ENCODE measurements at places on chromosomes 13 and 19. TPM values are rescaled to one million over a fixed set of nuclear protein-coding genes. Genes with fewer than 3 reads are reported as not detected.

Gene SELENOV
- not detected for total RNA-seq

Gene CEACAM3
- not detected for total RNA-seq

Gene ZNF415
- total RNA-seq = not detected

Gene SEMA6B
- total RNA-seq = 13.9 TPM

Gene THSD8
- not detected for total RNA-seq

Gene FGF21
- total RNA-seq = not detected

Gene CERS1
- total RNA-seq = 1.0 TPM

Gene ZNF837
- 0.08 TPM for total RNA-seq

Gene STAP2
- 3.6 TPM for total RNA-seq

All from HT1080 (cell line).